Colonic mucosa (tissue), 4 donors: ENCODE measurements at places on chromosomes 2 and 18. TPM values are rescaled to one million over a fixed set of nuclear protein-coding genes. Genes with fewer than 3 reads are reported as not detected.

PTCD3 gene
- total RNA-seq = 108 TPM

DNA sequence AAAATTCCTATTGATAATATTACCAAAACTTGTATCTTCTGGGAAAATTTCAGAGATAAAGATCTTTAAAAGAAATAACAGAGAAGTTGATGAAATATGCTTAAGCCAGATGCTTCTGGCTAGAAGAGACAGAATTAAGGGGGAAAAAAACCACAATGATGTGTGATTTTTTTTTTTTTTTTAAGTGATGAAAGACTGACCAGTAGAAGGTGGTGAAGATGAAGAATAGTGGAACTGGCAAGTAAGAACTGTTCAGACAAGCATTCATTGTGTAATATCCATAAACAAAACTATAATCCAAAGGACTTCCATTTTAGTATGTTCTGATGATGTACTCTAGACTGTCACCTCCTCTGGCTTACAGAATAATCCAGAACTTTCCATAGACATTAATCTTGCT lies 89.8 kb downstream of the INO80D start:
- no peak for DNase-seq

DNA sequence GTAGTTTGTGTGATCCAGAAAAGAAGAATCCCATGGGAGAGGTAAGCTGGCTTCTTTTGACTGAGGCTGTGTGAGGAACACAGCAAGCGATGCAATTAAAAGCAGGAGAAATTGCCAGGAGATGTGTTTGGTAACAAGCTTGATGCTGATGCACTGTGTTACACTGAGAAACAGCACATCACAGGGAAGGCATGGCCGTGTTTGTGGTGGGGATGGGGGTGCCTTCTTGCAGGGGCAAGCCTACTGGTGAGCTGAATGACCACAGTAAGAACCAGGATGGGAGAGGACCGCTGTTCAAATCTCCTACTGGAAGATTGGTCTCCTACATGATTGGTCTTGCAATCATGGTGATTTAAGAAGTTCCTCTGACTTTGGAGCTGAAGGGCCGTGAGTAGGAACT lies 477.7 kb upstream of the HS6ST1 start:
- no peak for DNase-seq

- no peak for DNase-seq
Measured at GRCh38 chr2:33069894-33070651, 123.3 kb downstream of the LTBP1 start.

SLC9A4 gene
- total RNA-seq = 0.15 TPM

- DNase-seq = no peak
Measured at GRCh38 chr18:73688851-73689711, 458.6 kb downstream of the FBXO15 start.

RNF125 gene
- 13.9 TPM for total RNA-seq

- no peak for DNase-seq
Measured at GRCh38 chr18:8139891-8140406, 469.3 kb upstream of the RAB12 start.

C1QL2 gene
- not detected for total RNA-seq

GRCh38 chr2:133568172-133568571 lies at the start of gene NCKAP5:
Gene NCKAP5 (minus strand): TSS chr2:133568463. CDS start chr2:133517526, 50,937 bp downstream.
- DNase-seq = peak; percentile 79

FBXO36 gene
- 1.9 TPM for total RNA-seq

GRCh38 chr18:62781893-62782292 lies 66.6 kb downstream of the PHLPP1 start:
- DNase-seq = no peak

DNA sequence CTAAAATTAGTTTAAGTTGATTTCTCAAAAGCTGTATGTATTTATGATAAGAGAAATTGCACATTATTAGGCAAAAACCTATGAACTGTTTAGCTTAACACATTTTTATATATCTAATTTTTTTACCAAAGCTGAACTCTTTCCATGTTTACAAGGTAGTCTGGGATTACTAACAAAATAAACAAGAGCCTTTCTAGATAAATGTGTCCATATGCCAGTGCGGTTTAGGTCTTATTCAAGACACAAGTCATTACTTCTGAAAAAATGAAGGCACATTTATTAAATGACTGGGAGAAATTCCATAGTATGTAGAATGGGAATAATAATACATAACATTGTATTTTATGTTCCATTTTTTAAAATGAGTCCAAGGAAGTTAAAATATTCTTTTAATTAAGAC lies 82.0 kb downstream of the DPP4 start:
- no peak for DNase-seq

MERTK gene
- total RNA-seq = 3.9 TPM

- no peak for DNase-seq
Measured at GRCh38 chr2:166344286-166345113, 31.2 kb downstream of the SCN9A start.

DNA sequence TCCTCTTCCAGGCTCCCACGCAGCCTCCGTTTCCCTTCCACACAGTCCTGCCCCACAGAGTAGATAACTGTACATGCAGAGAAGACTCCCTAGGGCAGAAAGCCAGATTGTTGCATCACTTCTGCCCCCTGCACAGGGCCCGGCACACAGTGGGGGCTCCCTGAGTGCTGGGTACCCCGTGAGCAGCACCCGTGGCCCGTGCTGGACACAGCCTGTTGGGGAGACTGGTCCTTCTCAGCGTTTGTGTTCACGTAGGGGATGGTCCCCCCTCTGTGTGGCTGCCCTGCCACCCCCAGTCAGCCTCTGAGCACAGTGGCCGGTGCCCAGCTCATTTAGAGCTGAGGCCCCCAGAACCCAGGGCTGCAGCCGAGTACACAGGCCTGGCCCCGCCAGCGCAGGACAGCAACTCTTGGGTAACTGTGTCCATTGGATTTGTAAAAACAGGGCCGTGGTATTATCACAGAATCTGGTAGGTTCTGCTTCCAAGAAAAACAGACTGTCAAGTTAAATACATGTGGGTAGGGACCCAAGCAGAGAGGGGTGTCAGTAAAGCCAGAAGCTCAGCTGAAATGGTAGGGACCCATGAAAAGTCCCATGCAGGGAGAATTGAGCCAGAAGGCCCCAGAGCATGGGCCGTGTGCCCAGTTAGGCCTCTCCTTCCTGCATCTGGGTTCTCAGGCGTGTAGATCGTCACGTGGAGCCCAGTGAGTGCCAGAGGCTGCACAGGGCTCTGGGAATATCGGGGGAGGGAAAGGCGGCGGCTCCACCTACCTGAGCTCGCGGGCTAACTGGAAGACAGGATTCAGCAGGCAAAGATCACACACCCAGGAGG lies 257.3 kb downstream of the ATAD2B start:
- peak; percentile 29 for DNase-seq

- DNase-seq = no peak
Measured at GRCh38 chr2:70420740-70421139, 118.9 kb upstream of the FAM136A start.

CETN1 gene
- not detected for total RNA-seq

DNA sequence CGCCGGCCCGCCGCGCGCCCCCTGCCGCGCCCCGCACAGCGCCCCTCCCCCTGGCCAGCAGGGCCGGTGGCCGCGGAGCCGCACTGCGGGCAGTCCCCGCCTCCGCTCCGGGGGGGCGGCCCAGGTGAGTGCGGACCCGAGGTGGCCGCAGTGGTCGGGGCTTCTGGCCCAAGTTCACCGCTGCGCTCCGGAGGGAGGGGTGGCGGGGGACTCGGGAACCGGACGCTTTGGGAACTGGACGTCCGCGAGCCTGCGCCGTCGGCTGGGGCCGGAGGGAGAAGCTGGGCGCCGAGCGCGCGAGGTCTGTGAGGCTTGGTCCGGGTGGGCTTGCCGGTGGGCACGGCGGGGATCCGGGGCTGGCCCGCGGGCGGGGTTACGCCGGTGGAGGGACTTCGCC lies 591 bp upstream of the LDLRAD4 start:
- peak; percentile 43 for DNase-seq

CCL20 gene
- 43.5 TPM for total RNA-seq

- no peak for DNase-seq
Measured at GRCh38 chr2:58532641-58533040, 291.5 kb upstream of the FANCL start.

DNA sequence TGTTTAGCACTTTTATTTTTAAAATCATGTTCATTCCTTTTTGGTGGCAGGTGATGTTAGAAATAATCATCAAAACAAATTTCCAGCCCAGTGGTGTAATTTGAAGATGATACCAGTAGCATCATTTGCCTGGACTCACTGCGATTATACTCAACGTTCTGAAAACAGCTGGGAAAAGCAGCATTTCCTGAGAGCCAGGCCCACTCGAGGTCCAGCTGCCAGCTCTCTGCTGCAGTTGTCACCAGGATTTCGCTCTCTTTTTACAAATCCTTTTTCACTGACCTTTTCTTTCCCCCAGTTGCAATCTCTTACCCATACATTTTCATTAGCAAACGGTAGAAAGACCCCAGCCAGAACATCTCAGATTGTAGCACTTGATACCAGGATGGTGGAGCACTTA lies 110.6 kb upstream of the LYPD1 start:
- DNase-seq = no peak

CRYGD gene
- total RNA-seq = not detected

- DNase-seq = no peak
Measured at GRCh38 chr18:12751503-12751884, 48.7 kb downstream of the PSMG2 start.

DNA sequence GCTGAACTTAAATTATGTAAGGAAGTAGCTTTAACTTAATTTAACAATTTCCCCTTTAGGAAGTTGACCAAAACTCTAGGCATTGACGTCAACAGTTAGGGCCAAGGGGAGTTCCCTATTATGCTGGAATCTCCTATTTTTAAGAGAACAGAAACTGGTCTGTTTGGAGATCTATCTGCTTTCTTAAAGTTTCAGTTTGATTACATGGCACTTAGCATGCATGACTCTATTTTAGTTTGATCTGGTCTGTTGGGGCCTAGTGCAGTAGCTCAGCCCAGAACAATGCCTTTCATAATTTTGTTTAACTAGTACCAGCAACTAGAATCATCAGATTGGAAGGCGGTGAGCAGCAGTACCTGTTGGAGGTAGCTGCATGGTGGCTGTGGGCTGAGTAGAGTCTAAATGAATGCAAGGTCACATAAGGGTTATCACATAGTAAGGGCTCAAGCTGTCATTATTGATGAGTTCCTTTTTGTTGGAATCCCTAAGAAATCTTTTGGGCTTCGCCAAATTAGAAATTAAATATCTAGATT lies 60.5 kb upstream of the ZNG1B start:
- no peak for DNase-seq

GRCh38 chr18:13537022-13537780 lies 189.2 kb downstream of the FAM210A start:
- no peak for DNase-seq

SP140L gene
- 13.2 TPM for total RNA-seq

GRCh38 chr18:22465859-22466457 lies 48.2 kb upstream of the CTAGE1 start:
- no peak for DNase-seq

DNA sequence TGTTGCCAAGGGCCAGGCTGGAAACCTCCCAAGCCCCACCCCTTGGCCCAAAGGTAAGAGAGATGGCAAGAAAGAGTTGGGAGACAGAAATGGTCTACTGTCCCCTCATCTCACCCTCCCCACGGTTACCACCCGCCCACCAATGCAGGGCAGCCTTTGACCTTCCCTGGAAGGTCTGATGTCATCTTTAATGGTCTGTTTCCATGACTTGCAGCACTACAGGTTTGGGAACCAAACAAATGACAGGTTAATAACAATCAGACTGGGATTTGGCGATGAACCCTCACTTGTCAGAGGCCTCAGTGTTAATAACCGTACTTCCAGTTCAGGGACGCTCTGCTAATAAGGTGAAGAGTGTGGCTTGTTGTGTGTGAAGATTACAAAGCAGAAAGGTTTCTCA lies 70.4 kb downstream of the MRO start:
- DNase-seq = no peak

FBXO41 gene
- total RNA-seq = 2.5 TPM

- no peak for DNase-seq
Measured at GRCh38 chr2:195513119-195513518, 143.9 kb upstream of the SLC39A10 start.

DNA sequence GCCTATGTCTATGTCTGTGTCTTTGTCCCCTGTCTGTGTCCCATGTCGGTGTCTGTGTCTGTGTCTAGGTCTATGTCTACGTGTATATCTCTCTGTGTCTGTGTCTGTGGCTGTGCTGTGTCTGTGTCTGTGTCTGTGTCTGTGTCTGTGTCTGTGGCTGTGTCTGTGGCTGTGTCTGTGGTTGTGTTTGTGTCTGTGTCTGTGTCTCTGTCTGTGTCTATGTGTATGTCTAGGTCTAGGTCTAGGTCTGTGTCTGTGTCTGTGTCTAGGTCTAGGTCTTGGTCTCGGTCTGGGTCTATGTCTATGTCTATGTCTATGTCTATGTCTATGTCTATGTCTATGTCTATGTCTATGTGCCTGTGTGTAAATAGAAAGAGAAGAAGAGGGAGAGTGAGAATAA lies 11.9 kb downstream of the IL1R2 start:
- DNase-seq = no peak

DNA sequence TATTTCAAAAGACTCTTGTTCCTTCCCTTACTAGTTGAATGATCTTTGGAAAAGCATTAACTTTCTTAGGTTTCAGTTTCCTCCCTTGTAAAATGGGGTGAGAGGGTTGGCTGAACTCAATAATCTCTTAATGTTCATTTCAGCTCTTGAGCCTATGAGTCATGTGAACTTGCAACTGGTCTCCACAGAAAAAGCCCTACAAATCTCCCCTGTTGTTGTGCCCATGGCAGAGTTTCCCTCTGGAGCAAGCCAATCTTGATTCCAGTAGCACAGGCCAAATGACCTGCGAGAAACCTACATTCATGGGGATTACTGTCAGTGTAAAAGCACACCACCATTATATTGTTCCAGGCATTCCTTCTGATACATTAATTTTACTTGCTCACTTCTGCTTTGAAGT lies 388.9 kb downstream of the ALK start:
- DNase-seq = no peak

DNA sequence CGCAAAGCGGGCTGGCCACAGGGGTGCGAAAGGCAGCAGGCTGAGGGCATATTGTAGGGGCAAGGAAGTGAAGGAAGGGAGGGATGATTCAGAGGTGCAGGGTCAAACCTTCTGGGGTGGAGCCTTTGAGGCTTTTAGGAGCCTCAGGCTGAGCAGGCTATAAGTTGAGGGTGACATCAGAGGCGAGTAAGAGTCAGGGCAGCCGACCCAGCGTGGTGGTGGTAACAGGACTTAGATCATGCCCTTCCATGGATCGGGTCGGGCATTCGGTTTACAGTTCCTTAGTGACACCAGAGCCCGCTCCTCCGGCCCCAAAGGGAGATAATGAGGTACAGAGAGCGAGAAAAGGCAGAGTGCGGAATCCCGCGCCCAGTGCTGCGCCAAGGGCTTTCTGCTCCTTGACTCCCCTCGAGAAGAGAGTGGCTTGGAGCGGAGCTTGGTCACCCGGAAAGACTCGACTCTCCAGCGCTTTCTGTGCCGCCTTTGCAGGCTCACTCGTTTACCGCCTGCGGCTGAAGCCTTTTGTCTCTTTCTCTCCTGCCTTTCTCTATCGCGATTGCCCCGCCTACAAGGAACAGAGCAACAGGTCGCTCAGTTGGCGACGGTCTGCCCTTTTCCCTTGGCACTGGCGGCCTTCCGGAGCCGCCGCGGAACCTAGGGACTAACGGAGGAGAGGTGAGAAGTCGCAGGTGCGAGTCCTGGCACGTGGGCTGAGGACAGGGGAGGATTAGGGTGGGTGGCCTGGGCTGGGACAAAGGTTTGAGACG lies 720 bp downstream of the LBX2 start:
- peak; percentile 63 for DNase-seq
